ENCODE measurements at places on chromosomes 1 and 21.

- no peak for DNase-seq
Observed at GRCh38 chr21:37670883-37671282, 245.4 kb downstream of the KCNJ6 start.

DNA sequence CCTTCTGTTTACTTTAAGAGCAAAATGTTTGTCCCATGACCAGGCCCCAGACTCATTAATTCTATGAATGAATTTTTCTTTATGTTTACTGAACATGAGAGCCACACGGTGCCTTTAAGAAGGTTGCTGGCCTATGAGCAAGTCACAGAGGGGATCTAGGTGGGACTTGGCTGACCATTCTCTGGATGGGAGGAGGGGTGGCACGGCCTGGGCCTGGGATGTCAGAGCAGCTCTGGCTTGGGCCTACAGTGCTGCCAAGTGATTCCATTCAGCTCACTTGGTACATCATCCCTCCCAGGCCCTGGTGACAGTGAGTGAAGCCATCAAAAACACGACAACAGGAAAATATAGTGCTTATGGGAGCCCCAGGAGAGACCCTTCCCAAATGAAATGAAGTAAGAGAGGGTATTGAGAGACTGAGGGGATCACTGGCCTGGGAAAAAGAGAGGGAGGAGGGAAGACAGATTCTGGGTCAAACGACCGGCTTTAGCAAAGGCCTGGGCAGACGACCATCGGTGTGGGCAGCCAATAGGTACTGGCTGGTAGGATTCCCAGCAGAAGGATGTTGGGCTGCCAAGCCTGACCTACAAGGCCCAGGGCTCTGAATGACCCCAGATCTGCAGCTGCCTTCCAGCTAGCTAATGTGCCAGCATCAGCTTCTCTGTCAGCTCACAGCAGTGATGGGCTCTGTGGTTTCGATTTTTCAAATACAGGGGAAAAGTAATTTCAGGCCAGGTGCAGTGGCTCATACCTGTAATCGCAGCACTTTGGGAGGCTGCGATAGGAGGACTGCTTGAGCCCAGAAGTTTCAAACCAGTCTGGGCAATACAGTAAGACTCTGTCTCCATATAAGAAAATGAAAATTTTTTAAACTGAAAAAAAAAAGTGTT lies 3.3 kb downstream of the TMEM53 start:
- DNase-seq = no peak

- no peak for DNase-seq
Observed at GRCh38 chr1:243547891-243548290, 292.1 kb downstream of the SDCCAG8 start.

GRCh38 chr1:100354971-100355394 lies 2.7 kb downstream of the CDC14A start:
- no peak for DNase-seq

DNA sequence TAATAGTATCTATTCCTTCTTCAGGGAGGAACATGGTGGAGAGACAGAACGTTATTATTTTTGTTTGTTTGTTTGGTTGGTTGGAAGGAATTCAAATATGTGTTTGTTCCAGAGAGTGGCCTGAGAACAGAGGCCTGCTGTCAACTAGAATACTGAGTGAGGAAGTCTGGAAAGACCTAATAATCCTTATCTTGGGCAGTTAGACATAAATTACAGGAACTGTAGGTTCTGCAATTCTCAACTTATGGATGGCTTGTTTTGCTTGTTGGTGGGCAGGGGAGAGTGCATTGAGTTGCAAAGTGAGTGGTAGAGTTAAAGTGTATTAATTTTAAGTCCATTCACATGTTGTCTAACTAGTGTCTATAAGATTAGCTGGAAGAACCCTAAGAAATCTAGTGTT lies 197.6 kb downstream of the BACH1 start:
- no peak for DNase-seq

All from globus pallidus (tissue), 1 donor.